Activated T-cell treated with anti-CD3 and anti-CD28 coated beads, Interleukin-2, amount 50 U/mL, for 1 hour (primary cell): ENCODE measurements at places on chromosomes 4 and X.

DNA sequence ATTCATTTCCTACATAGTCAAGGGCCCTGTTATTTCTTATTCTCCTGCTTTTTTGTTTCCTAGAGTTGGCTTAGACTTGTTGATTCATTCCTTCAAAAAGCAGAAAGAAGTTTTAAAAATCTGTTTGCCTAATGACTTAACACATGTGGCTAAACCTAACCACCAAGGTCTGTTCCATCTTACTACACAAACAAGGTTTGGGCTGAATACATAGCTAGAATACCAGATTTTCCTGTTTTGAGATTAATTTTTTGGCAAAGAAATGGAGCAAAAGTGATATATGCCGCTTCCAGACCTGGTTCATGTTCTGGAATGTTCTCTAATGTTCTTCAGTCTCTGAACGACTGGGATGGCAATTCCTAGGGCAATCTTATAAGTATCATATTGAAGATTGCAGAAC is 7.4 kb upstream of the CAMK2D start:
- DNase-seq: no peak

- no peak for DNase-seq
Measured at GRCh38 chr4:133996431-133997121, 205.0 kb downstream of the PABPC4L start.

GRCh38 chr4:164959896-164960295 is 17.6 kb downstream of the TRIM61 start:
- no peak for DNase-seq

DNA sequence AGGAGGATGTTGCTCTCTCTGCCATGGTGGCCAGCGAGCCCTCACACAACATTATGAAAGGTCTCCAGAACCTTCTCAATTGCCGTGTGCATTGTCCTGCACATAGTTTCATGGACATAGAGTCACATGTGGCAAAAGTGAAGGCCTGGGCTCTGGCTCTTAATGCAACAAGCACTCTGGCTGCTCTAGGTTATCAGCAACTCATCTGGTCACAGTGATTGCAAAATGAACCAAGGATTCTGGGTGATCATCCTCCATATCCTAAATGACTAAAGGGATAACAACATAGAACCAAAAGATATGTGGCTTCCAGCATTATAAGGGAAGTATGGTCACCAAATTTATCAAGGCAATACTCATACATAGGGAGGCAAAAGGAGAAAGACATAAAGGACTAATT is 175.2 kb downstream of the MGST2 start:
- no peak for DNase-seq

GRCh38 chrX:108494406-108495090 is 54.9 kb downstream of the COL4A5 start:
- DNase-seq: no peak

DNA sequence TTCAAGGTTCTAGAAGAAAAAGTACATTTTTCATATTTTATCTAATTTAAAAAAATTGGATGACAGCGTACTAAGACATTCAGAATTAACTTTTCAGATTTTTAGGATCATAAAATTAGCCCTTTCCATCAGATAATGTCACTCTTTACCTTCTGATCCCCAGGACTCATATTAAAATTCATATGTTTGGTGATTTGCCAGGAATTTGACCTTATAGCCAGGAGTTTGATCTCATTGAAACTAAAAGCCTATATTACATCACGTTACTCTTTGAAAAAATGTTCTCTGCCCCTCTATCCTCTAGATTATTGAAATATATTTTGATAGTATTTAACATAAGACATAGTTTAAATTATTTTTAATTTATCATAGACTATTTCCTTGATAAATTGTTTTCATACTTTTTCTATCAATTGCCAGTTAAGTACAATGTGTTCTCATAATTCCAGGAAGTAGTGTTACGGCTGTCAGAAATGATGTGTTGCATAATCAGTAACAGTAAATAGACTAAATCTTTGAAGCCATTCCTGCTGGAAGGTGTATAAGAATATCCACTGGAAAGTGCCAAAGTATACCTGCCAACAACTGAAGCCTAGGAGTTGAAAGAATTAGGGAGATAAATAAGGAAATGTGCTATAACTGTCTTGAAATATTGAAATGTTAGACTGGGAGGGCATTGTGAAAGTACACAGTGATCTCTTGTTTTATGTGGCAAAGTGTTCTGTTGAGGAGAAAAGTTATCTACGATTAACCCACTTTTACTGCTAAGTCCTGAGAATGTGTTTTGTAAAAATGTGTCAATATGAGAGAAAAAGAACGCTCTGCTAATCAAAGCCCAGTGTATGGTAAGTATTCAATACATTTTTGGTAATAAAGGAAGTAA is 32.9 kb upstream of the PDGFC start:
- DNase-seq: no peak

GRCh38 chr4:20254511-20255250 is 3.0 kb downstream of the SLIT2 start:
- DNase-seq: no peak

GRCh38 chrX:76407795-76408194 is 19.7 kb upstream of the MAGEE1 start:
- DNase-seq: no peak

GRCh38 chr4:167826281-167826680 is 266.1 kb upstream of the ANXA10 start:
- no peak for DNase-seq

- no peak for DNase-seq
Measured at GRCh38 chr4:174423257-174423944, 98.9 kb downstream of the HPGD start.

DNA sequence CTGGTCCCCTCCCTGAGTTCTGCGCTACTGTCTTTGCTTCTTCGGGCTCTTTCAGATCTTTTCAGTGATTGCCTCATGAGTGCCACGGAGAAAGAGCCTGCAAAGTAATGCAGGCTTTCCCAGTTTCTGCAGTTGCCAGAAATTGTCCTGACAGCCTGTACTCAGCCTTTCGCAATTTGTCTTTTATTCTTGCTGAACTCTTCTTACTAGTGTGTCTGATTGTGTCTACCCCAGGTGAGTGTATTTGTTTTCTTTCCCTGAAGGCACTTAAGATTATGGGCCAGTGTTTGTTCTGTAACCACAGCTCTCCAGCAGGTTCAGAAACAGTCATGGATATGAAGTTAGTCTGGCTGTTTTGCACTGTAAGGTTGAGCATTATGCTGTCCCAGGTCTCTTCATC is 47.1 kb downstream of the FAM193A start:
- no peak for DNase-seq

DNA sequence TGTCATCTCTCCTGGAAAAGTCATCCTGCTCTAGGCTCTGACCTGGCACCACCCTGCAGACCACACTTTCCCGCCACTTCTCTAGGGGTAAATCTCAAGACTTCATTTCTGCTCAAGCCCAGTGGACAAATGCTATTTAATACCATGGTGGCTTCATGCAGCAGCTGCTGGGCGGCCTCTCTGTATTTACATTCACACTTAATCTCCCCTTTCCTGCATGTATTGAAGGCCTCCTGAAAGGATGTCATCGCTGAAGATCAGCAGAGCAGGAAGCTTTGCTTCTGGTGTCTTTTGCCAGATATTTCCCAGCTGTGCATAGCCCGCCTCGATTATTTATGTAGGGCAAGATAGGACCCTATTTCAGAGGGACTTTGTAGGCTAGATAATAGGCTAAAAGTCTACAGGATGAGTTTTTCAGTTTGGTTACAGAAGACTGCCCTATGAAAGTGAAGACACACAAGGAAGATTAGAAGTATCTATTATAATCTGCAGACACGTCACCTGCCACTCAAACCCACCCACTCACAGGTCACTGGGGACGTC is 17.2 kb downstream of the PROM1 start:
- no peak for DNase-seq

DNA sequence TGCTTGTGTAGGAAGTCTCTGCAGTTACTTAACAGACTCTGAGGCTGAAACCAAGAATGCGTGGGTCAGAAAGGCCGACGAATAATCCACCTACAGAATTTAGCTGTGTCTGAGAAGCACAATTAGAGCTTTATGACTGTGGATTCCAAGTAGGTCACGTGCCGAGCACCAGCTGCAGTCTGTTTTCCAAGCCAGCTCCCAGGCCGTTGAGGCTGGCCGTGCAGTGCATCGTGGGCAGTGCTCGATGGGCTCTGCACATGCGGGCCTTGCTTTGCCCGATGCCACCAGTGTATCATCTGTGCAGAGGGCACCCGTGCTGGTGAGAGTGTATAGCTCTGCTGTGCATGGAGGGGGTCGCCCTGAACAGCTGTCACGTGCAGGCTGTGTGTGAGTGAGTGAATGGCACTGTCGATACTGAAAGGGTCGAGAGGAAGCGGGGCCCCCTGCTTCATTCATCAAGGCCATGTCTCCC is 67.5 kb upstream of the CLDN34 start:
- DNase-seq: no peak

DNA sequence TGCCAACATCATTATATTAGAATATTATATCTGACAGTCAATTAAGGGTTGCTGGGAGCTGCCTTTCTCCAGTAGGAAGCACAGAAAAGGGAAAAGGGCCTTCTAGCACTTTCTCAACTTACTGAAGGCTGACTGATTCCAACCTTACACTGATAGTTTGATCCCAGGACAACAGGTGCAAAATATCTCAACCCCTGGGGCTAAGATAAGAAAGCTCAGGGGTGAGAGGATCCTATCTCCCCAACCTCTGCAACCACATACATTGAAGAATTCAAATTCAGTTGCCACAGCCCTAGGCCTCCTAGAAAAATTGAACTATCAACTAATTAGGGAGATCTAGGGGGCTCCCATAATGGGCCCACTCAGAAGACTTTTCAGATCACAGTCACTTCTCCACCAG is 179.1 kb upstream of the GPRIN3 start:
- no peak for DNase-seq

DNA sequence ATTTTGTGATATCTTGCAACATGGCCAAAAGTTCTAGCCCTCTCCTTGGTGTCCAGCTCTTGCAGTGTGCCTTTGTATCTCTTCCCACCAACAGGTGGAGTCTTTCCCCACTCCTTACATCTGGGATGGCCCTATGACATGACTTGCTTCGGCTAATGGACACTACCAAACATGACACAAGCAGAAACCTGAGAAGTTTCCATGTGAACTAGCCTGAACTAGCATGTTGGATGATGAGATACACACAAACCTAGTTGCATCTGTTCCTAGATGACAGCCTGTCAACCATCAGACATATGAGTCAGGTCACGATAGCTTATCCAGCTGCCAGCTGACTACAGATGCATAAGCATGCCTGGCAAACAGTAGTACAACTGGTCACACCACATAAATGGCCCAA is 207.5 kb upstream of the FTHL17 start:
- no peak for DNase-seq

DNA sequence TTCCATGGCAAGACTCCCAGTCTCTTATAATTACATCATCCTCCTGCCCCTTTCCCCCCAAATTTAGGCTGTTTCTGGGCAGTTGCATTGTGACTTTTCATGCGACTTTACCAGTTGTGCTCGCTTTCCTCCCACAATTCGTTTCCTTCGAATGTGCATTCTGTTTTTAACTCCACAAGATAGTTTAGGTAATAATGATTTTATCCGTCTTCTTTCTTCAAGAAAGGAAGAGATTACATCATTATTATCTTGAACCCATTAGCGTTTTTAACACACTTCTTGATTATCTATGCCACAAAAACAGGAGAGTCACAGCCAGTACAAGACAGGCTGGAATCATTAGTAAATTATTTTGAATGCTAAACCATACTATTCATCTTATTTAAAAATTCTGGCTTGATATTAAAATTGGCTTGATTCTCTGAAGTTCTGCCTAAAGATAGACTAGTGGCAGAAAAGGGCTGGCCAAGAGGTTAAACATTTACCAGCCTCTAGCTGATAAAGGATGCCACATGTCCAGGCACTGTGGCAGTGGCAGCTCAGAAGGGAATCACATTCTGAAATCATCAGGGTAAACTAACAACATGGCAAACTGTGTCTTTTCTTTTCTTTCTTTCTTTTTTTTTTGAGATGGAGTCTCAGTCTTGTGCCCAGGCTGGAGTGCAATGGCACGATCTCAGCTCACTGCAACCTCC is 19.7 kb upstream of the PLA2G12A start:
- DNase-seq: no peak

GRCh38 chrX:131045726-131046125 is 12.4 kb upstream of the ARHGAP36 start:
- DNase-seq: no peak

GRCh38 chr4:114077610-114078009 is 98.2 kb upstream of the ARSJ start:
- no peak for DNase-seq

- no peak for DNase-seq
Measured at GRCh38 chr4:82528868-82529267, 32.9 kb downstream of the TMEM150C start.

GRCh38 chr4:63986253-63986652 is 423.0 kb downstream of the TECRL start:
- DNase-seq: no peak

- DNase-seq: no peak
Measured at GRCh38 chr4:108361446-108361820, 192.7 kb upstream of the LEF1 start.

- no peak for DNase-seq
Measured at GRCh38 chrX:111881715-111882114, 5.7 kb downstream of the TRPC5OS start.

DNA sequence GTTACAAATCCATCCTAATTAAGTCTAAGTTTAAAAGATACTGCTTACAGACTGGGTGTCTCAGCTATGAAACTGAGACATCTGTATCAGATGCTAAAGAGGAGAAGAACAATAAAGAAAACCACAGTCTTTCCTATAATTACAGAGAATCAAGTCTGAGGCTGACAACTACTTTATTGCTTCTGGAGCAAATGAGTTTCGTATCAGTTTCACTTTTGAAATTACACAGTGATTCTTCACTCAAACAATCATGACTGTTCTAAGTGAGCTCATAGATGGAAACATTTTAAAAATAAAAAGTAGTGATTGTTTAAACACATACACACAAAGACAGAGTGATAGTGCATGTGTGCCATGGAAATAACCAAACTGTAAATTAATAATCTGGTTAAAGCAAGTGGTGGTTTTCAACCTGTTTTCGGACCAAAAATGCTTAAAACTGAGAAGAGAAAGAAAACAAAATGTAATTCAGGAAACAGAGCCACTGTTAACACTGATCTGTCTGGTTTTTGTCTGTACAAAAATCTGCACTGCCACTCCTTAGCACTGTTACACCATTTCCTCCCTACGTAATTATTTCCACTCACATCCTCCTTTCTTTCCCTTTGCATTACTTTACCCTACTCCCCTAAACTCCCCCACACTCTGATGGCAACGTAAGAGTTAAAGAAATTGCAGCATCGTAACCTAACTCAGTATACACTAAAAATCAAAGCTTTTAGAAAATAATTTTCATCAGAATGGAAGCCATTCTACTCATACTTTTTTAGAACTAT is 12.5 kb downstream of the RFC1 start:
- DNase-seq: no peak

GRCh38 chr4:125169192-125169591 is 145.6 kb upstream of the FAT4 start:
- no peak for DNase-seq
